ENCODE measurements at places on chromosomes 12 and 14.

- no peak for DNase-seq
Observed at GRCh38 chr14:105418269-105419194, 1.1 kb upstream of the MTA1 start.

DNA sequence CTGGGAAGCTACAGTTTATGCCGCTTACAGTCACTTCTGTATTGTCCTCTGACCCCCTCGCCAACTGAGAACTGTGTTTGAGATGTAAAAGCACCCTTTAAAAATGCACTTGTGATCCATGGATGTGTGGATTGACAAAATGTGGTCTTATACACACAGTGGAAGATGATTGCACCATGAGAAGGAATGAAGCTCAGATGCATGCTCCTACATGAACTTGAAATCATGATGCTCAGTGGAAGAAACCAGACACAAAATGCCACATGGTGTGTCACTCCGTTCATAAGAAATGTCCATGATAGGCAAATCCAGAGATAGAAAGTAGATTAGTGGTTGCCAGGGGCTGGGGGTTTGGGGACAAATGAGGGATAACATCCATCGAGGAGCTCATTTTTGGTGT, 58.0 kb downstream of the PITPNM2 start:
- DNase-seq: no peak

DNA sequence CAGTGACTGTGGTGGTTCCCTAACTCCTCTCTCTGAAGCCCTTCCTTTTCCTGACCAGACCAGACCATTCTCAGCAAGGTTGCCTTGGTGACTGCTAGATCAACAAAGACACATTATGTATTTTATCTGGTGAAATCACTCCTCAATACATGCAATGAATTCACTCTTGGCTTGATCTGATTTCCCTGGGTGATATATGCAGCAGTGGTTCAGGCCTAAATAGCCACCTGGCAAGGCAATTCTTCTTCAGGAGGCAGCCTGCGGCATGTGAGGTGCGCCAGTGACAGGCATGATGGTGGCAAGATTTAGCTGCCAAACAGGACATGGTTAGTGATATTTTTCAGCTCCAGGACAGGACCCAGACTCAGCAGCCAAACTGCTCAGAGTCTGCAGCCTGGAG, 350.3 kb upstream of the CCDC196 start:
- DNase-seq: no peak

- no peak for DNase-seq
Observed at GRCh38 chr14:45251912-45252311, 1.1 kb downstream of the MIS18BP1 start.

GRCh38 chr14:59463787-59464485, 1.2 kb downstream of the GPR135 start:
- no peak for DNase-seq

DNA sequence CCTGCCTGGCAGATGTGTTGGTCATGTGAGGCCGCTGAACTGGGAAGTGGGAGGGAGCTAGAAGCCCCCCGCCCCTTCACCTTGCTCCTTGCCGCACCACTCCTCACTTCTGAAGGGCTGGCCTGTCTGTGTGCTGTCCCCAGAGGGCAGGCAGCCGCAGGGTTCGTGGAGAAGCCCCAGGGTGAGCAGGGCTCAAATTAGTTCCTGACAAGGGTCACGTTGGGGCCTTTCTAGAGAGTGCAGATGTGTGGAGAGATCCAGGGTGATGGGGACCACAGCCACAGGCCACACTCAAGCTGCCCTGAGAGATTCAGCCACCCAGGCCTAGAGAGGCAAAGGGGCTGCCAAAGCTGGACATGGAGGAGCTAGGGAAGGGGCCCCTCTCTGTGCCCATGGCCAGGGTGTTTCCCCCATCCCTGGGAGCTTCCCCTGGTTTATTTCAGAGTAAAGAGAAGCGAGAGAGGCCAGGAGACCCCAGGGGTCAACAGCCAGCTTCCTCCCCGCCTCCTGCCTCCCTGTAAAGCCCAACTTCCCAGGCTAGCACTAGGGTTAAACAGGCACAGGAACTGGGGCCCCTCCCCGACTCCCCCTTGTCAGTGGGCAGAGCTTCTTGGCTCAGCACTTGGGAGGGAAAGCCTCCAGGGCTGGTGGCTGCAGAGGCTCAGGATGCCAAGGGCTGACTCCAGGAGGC, 16.2 kb downstream of the SLC25A29 start:
- no peak for DNase-seq

DNA sequence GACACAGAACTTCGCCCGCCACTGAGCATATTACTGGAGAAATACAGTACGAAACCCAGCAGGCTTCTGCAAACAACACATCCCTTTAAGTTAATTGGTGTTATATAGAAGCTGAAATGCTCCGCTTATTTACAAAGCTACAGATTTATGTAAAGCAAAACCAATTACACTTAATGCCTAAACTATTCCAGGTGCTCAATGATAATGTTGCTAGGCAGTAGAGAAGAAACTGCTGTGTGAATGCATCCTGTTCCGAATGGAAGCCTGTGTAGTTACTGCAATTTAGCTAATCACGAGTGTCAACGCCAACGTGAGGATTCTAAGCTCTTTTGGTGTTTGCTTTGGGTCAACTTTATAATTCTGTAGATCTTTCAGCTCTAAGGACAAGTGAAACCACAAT, 89.8 kb downstream of the SLC15A5 start:
- DNase-seq: no peak

DNA sequence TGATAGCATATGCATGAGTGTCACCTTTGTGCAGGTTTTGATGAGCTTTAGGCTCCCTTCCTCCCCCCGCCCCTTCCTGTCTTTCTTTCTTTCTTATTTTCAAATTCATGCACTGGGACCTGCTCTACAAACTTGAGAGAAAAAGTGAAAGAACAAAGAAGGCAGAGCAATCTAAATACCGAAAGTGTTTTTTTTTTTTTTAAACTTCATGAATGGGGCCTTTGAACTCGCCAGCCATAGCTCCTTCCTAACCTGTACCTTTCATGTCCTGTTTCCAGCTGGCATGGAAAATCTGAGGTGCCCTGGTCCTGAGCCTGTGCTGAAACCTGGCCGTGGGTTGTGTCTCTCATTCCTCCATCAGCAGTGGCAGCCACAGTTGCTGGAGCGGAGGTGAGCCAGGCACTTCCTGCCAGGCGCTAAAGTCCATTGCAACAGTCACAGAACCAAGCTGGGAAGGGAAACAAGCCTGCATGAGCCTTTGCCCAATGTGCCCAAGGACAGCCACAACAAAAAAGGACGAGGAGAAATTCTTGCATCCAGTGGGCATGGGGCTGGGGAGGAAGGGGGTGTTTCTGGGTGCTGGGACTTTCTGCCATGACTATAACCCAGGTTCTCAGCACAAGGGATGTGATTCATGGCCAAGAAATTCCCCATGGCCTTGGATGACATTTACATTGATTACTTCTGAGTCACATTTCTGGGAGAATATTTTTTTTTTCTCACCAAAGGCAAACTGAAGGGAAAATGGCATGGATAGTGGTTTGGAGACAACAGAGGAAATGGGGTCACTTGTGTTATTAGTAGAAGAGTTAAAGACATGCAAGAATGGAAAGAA, 102.7 kb downstream of the TMEM30B start:
- DNase-seq: no peak

DNA sequence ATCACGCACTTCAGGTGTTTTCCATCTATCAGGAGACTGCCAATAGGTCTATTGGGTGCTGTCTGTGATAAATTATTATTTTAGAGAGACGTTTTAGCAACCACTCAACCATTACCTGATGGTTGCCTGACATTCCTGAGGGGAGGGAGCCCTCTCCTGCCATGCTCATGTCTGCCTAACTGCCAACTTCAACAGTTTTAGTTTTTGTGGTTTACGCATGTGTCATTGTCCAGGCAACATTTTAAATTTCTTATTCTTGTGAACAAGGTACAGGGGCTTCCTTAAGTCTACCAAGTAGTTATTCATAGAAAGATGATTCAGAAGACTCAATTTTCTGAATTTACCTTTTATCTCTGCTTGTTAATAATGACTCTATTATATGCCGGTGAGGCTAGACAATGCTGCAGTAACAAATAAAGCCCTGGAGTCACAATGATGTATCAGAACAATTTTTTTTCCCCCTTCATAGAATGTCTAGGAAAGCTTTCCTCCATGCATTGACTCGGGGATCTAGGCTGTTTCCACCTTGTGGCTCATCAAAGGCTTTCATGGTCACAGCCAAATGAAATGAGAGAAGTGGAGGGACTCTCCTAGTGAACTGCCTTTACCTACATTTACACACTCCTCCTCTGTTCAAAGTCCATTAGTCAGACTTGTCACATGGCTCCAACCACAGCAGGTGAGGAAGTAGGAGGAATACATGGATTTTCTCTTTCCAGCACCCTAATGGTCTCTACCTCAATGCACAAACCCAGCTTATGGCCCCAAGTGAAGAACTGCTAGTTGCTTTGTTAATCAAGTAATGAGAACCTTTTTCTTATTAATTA, 225.8 kb downstream of the CRADD start:
- DNase-seq: no peak

DNA sequence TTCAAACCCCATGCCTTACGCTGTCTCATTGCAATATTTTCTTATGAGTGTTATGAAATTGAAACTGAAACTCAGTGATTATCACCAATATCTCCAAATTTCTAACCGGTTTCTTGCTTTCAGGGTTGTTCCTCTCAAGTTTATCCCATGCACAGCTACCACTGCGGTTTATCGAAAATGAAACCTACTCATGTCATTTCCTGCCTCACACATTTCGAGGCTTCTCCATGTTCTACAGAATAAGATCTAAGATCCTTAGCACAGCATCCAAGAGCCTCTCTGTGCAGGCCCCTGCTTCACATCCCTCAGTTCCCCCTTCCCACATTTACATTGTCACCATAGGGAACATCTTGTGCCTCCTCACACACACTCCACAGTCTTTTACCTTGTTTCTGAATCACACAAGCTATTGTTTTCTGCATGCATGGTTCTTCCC, 45.5 kb upstream of the FAR2 start:
- no peak for DNase-seq

DNA sequence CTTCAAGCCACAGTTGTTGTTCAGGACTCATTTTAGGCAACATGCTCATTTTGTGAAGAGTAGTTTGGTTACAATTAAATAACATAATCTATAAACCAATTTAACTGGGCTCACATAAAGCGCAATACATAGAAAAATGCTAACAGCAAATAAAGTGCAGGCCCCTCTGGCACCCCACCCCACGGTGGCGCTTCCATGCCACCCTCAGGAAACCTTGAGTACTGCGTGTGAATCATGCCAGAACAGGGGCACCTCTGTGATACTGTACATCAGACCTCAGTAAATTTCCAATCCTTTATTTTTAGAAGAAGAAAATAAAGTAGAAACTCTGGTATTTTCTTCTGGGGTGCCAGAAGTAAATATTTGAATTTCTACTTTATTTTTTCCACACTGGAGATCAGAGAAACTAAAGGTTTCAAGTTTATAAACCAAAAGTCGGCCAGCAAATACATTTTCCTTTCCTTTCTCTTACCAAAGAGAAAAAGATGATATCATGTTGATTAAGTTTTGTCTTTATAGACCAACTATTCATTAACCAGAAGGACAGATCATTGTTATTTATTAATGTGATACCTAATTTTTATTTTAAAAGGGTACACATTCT, 316.8 kb downstream of the PAWR start:
- DNase-seq: no peak

GRCh38 chr12:81207173-81207572, 129.3 kb downstream of the ACSS3 start:
- no peak for DNase-seq

GRCh38 chr12:108686780-108687179, 44.5 kb downstream of the CORO1C start:
- no peak for DNase-seq

- DNase-seq: no peak
Observed at GRCh38 chr14:73727166-73727565, 13.0 kb upstream of the PNMA1 start.

DNA sequence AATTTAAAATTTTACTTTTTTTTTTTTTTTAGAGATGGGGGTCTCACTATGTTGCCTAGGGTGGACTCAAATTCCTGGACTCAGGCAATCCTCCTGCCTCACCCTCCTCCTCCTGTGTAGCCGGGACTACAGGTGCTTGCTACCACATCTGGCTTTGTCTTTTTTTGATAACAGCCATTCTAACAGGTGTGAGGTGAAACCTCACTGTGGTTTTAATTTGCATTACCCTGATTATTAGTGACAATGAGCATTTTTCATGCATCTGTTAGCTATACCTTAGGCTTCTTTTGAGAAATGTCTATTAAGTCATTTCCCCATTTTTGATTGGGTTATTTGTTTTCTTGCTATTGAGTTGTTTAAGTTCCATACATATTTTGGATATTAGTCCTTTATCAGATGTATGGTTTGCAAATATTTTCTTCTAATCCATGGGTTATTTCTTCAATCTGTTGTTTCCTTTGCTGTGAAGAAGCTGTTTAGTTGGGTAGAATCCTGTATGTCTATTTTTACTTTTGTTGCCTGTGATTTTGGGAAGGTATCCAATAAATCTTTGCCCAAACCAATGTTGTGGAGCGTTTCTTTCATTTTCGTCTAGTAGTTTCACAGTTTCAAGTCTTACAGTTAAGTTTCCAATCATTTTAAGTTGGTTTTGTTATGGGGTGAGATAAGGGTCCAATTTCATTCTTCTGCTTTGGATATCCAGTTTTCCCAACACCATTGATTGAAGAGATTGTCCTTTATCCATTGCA, 86.1 kb downstream of the MYF5 start:
- no peak for DNase-seq

DNA sequence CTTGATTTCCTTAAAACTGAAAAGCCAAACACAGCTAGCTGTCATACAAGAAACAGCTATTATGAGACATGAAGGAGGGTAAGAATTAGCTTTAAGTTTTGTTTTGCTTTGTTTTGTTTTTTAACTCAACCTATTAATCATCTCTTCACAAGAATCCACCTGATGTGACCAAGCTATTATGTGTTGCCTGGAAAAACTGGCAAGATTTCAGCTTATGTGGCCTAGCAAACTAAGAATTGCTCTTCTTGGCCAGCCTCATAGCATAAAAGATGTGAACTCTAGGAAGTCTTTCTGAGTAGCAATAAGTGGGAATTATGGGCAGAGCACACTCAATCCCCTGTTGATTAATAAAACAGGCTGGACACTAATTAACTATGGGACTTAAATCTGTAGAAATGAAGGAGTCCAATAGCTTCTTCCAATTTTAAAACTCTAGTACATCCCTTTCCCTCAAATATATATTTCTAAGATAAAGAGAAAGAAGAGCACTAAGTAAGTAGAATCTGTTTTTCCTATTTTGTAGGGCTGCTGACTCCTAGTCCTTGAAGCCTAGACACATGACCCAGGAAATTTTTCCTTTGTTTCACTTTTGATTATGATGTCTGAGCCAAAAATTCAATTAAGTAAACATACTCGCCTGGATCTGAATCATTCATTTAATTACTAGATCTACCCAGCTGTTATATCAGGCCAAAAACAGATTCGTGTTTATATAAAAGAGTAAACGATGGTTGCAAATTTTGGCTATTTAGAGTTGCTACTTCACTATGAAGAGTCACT, 75.7 kb downstream of the GTF2A1 start:
- no peak for DNase-seq

GRCh38 chr12:102326982-102327381, 129.3 kb upstream of the PMCH start:
- DNase-seq: no peak

DNA sequence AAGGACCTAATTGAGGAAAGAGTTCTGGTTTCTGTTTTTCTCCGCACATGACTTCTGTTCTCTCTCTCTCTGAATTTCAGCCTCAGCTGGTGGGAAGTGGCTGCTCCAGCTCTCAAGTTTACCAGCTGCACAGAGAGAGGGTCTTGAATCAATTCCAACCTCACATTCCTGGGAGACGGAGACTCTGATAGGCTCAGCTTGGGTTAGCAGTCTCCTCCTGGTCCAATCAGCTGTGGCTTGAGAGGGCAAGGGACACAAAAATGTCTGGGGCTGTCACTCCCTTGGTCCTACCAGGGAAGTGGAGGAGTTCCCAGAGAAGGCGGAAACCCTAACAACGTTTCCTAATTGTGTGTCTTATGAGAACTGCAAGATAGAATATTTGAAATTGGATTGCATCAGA, 7.0 kb downstream of the CCDC63 start:
- DNase-seq: no peak
